ENCODE measurements at places on chromosomes 4 and X.

- no peaks in the 10 kb centered on the region for H3K27me3 ChIP-seq
- H3K36me3 ChIP-seq = no peaks in the 10 kb centered on the region
- no peak for DNase-seq
- no peak overlapping the region for H3K4me3 ChIP-seq
Observed at GRCh38 chr4:59223292-59223941, 1976.7 kb upstream of the ADGRL3 start.

DNA sequence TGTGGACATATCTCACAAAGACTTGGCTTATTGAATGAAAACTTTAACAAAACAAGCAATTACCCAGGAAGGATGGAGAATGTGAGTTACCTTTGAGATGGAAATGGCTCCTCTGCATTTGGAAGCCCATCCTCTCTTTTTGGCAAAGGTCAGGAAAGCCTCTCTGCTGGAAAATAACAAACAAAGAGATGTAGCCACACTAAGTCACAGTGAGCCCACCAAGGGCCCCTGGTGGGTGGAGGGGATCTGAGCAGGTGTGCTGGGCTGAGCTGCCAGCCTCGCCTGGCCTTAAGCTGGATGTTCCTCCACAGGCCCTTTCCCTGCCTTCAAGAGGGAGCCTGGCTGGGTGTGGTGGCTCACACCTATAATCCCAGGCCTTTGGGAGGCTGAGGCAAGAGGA is 269.2 kb downstream of the HNRNPD start:
- no peak overlapping the region for H3K27ac ChIP-seq
- no peak overlapping the region for H3K4me3 ChIP-seq
- no peaks in the 10 kb centered on the region for H3K36me3 ChIP-seq
- no peaks in the 10 kb centered on the region for H3K4me1 ChIP-seq

- no peak overlapping the region for H3K27ac ChIP-seq
- H3K4me3 ChIP-seq = no peak overlapping the region
- no peaks in the 10 kb centered on the region for H3K27me3 ChIP-seq
- DNase-seq = no peak
Observed at GRCh38 chr4:53962516-53963225, 101.7 kb downstream of the CHIC2 start.

GRCh38 chr4:53309321-53310040 is 56.4 kb downstream of the SCFD2 start:
- peaks cover 15% of the 10 kb centered on the region for H3K4me1 ChIP-seq
- H3K4me3 ChIP-seq = no peak overlapping the region
- H3K27ac ChIP-seq = no peak overlapping the region
- peaks cover 88% of the 10 kb centered on the region for H3K36me3 ChIP-seq
- DNase-seq = no peak
- H3K27me3 ChIP-seq = no peaks in the 10 kb centered on the region

DNA sequence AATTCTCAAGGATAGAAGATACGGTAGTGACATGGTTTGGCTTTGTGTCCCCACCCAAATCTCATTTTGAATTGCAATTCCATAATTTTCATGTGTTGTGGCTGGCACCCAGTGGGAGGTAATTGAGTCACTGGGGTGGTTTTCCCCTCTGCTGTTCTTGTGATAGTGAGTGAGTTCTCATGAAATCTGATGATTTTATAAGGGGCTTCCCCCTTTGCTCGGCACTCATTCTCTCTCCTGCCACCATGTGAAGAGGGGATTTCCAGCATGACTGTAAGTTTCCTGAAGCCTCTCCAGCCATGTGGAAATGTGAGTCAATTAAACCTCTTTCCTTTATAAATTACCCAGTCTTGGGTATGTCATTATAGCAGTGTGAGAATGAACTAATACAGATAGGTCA is 8.5 kb upstream of the SPANXN4 start:
- H3K27me3 ChIP-seq = peaks cover 22% of the 10 kb centered on the region
- no peak overlapping the region for H3K27ac ChIP-seq
- no peak for DNase-seq
- no peaks in the 10 kb centered on the region for H3K36me3 ChIP-seq
- H3K4me1 ChIP-seq = peaks cover 9% of the 10 kb centered on the region
- H3K4me3 ChIP-seq = no peak overlapping the region

DNA sequence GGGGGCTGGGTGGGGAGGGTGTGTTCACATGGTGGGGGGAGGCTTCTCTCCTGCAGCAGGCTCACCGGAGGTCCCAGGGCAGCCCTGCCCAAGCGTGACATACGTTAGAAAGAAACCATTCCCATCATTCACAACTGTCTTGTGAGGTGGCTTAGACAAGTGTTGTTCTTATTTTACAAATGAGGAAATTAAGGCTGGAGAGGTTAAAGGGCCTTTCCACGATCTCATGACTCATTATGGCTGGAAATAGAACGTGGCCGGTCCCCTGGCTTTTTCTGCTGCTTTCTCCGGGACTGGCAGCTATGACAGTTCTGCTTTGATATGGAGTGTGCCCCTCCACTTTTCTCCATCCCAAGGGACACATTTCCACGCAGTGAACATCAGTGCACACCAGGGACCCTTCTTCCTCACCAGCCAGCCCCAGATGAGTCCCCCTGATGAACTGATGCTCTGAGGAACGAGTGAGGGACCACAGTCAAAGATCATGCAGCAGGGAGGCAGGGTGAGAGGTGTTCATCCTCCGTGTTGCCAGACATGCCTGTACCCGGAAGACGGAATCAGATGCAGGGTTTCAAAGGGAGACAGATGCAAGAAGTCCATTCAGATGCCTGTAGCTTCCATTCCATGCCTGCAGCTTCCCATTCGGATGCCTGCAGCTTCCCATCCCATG is 64.0 kb upstream of the ACSL1 start:
- H3K27ac ChIP-seq = no peak overlapping the region
- H3K4me3 ChIP-seq = no peak overlapping the region
- DNase-seq = no peak
- no peaks in the 10 kb centered on the region for H3K4me1 ChIP-seq
- H3K36me3 ChIP-seq = no peaks in the 10 kb centered on the region

DNA sequence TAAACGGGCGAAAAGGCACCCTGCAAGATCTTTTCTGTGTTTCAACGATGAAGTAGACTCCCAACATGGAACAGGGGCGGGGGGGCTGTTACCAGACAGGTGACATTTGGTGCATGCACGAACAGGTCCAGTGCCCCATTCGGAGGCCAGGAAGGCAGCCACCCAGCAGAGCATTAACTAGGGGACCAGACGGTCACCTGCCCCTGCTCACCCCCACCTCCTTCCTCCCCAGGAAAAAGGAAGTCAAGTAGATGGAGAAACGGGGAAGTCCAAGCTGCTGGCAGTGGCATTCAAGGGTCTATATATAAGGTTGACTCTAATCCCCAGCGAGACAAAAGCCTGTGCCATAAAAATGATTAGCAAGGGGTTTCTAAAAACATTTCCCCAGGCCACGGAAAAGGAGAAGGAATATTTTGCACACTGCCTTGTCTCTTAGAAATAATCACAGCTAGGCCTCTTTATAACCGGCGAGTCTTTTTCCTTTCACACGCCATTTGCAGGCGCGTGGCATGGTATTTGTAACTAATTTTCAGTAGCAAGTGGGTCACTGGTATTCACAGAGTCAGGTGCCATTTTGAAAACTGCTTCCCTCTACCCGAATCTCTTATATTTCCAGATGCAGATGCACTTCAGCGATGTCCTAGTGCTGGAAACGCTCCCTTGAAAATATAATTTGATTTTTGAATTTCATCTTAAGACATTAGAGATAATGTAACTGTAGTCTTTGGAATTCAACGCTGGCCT is 1.2 kb upstream of the TMSB4X start:
- peak overlapping the region; percentile 95 for H3K4me3 ChIP-seq
- peaks cover 61% of the 10 kb centered on the region for H3K4me1 ChIP-seq
- peaks cover 41% of the 10 kb centered on the region for H3K36me3 ChIP-seq
- DNase-seq = peak; percentile 69
- H3K27me3 ChIP-seq = peaks cover 86% of the 10 kb centered on the region

DNA sequence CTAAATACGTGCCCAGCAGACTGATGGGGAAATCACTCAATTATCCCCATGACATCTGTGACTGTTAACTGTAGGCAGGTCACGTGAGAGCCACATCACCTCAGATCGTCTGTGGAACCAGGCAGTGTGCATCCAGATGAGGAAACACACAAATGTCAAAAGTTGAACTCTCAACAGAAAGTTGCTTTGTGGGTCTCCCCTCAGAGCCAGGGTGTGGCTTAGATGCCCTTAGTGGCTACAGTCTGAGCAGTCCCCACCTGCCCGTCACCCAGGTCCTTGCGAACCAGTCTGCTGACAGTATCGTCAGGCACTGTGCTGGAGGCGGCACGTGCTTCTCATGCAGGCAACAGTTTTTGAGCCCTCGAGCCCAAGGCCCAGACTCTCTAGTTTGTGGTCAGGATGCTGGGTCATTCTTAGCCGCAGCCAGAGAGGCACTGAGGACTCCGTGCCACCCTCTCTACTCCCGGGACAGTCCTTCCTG is 10.8 kb downstream of the TMEM187 start:
- peaks cover 56% of the 10 kb centered on the region for H3K4me1 ChIP-seq
- peak overlapping the region; percentile 88 for H3K27ac ChIP-seq
- peak; percentile 46 for DNase-seq
- peaks cover 49% of the 10 kb centered on the region for H3K27me3 ChIP-seq

- no peak overlapping the region for H3K27ac ChIP-seq
- H3K36me3 ChIP-seq = no peaks in the 10 kb centered on the region
- H3K4me3 ChIP-seq = no peak overlapping the region
- peaks cover 65% of the 10 kb centered on the region for H3K27me3 ChIP-seq
Observed at GRCh38 chr4:165384598-165384997, 5.8 kb downstream of the CPE start.

GRCh38 chr4:89314291-89314690 is 6.7 kb upstream of the GPRIN3 start:
- H3K27ac ChIP-seq = no peak overlapping the region
- no peaks in the 10 kb centered on the region for H3K27me3 ChIP-seq
- H3K36me3 ChIP-seq = no peaks in the 10 kb centered on the region
- peaks cover 48% of the 10 kb centered on the region for H3K4me1 ChIP-seq
- no peak for DNase-seq
- no peak overlapping the region for H3K4me3 ChIP-seq

DNA sequence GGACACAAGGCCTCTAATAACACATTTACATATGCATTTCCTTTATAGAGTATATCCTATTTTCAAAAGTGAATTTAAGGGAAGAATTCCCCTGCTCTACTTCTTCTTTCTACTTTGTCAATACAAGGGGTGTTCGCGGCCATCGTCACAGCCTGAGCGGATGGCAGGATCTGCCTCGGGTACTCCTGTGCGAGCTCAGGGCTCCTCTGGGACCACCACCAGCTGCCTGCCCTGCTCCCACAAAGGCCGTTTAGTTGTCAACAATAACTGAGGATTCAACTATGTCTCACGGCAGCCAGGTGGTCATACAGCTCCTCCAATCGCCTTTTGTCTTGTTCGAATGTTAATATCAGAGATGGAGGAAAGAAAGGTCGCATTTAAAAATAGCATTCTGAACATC is 228.2 kb upstream of the TENM3 start:
- no peaks in the 10 kb centered on the region for H3K4me1 ChIP-seq
- H3K27me3 ChIP-seq = no peaks in the 10 kb centered on the region
- no peak for DNase-seq

- H3K27me3 ChIP-seq = peaks cover 24% of the 10 kb centered on the region
- no peak overlapping the region for H3K27ac ChIP-seq
- no peak overlapping the region for H3K4me3 ChIP-seq
- no peak for DNase-seq
Observed at GRCh38 chrX:133928365-133928764, 57.0 kb downstream of the GPC3 start.

GRCh38 chr4:128298852-128299251 is 11.2 kb upstream of the PGRMC2 start:
- no peak for DNase-seq
- H3K36me3 ChIP-seq = peaks cover 21% of the 10 kb centered on the region
- no peak overlapping the region for H3K4me3 ChIP-seq
- no peak overlapping the region for H3K27ac ChIP-seq
- H3K27me3 ChIP-seq = no peaks in the 10 kb centered on the region

GRCh38 chrX:130336531-130336930 is 3.2 kb upstream of the SLC25A14 start:
- peaks cover 15% of the 10 kb centered on the region for H3K27me3 ChIP-seq
- H3K4me1 ChIP-seq = peaks cover 15% of the 10 kb centered on the region
- no peak overlapping the region for H3K4me3 ChIP-seq
- no peak overlapping the region for H3K27ac ChIP-seq

DNA sequence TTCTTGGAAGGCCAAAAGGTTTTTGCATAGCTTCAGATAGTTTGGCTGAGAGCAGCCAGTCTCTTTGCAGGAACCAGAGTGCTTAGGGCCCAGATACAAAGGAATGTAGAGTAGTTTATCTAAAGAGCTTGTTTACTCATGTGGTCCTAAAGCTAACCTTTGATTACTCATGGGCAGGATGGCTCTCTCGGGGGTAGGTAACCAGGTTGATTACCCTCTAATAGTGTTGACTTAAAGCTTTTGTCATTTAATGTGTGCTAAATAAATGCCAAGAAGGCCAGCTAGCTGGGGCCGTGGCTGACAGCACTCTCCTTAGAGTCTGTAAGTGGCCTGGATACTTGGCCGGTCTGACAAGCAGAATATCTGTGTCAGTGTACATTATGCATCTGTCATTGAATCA is 69.7 kb upstream of the MAGEB16 start:
- no peak overlapping the region for H3K27ac ChIP-seq
- no peak for DNase-seq
- peaks cover 17% of the 10 kb centered on the region for H3K27me3 ChIP-seq
- no peaks in the 10 kb centered on the region for H3K4me1 ChIP-seq
- no peak overlapping the region for H3K4me3 ChIP-seq

- H3K4me1 ChIP-seq = peaks cover 5% of the 10 kb centered on the region
- H3K36me3 ChIP-seq = no peaks in the 10 kb centered on the region
- no peak overlapping the region for H3K4me3 ChIP-seq
- no peak overlapping the region for H3K27ac ChIP-seq
Observed at GRCh38 chrX:37677243-37677642, 8.3 kb upstream of the XK start.

DNA sequence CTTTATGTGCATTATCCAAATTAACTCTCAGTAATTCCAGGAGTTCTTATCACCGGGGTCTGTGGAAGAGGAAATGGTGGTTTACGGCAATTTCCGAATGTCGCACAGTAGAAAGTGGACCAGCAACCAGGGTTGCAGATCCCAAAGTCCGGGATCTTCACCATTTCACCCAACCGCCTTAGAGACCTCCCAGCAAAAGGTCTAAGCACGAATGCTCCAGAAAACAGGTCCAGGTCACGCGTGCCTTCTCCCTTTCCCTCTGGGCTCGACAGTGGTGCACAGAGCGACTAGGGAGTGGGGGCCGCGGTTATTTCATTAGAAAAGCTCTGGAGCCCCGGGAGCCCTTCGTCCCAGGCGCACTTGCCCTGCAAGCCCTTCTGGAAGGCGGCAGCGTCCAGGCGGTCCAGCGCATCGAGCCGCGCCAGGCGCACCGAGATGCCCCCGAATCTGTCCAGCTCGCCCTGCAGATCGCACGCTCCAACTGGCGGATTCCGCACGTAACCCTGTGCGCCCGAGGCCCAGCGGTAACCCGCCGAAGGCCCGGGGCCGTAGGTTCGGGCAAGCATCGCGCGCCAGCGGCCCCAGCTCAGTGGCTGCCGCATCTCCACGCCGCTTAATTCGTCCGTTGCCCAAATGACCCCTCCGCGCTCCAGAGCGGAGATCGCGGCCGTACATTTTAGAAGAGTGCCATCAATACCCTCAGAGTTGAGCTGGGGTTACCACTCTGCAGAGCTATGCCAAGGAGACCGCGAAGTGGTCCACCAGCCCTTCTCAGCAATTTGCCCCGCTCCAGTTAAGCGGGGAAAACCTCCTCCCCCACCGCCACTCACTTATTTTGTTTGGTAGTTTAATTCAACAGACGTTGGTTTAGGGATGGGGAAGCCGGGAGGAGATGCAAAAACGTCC is at the start of gene NUDT6:
NUDT6 (minus strand) TSS at position 627 of the 906 bp plus-strand sequence; CDS start at position 602, 25 bp downstream.
- peak within 1 kb of the TSS; percentile 96 for H3K27ac ChIP-seq

All from activated T-cell treated with anti-CD3 and anti-CD28 coated beads, Interleukin-2, amount 50 U/mL, for 24 hours (primary cell).